Muscle of back (tissue), 13 donors: ENCODE measurements at places on chromosomes 16 and 17. TPM values are rescaled to one million over a fixed set of nuclear protein-coding genes. Genes with fewer than 3 reads are reported as not detected.

GRCh38 chr17:61208301-61209105 lies 191.1 kb upstream of the TBX2 start:
- DNase-seq = peak; percentile 73

DNA sequence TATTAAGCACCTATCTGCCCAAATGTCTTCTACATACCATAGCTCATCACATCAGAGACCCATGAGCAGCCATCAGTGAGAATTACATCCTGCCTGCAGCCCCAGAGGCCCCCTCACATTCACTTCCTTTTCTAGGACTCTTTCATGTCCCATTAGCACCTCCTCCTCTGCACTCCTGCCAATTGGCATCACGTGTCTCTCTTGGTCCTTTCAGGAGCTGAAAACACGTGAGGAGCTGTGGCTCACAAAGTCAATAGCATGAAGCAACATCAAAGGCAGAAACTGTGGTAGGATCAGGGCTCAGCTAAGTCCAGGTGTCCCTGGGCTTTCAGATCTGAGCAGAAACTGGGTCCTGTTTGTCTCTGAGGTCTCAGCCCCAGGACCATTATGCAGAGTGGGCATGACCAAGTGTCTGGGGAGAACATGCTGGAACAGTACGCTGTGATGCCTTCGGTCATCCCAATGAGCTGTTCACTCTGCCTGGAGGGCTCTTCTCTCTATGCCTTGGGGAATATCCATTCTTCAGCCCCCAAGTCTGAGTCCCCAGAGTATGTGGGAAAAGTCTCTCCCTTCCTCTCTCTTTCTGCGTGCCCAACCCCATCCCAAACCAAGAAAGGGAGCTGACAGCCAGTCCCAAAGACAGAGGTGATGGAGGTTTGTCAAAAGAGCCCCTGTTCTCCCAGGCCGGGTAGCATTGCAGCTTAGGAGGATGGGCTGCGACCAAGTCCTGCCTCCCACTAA lies 457.0 kb upstream of the CDH5 start:
- DNase-seq = no peak

DNA sequence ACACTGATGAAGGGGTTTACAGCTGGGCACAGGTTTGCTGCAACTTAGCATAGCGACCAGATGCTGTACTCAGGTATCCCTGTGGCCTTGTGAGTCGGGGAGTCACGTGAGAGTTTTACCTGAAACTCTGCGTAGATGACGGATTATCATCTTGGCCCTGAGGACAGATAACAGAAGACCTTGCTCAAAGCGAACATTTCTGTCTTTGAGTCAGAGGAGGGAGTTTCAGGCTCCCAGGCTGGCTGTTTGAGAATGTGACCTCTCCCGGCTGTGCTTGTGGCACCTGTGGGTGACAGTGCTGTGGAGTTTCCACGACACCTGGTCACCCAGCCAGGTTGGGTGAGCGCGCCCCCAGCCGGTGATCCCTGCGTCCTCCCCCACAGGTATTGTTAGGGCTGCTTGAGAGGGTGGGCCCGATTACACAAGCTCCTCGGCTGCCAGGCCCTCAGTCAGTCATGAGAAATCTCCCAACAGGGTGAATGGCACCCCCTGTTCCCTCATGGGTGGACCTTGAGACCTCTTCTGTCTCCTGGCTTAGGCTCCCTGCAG lies 44.4 kb upstream of the CRISPLD2 start:
- no peak for DNase-seq

DNA sequence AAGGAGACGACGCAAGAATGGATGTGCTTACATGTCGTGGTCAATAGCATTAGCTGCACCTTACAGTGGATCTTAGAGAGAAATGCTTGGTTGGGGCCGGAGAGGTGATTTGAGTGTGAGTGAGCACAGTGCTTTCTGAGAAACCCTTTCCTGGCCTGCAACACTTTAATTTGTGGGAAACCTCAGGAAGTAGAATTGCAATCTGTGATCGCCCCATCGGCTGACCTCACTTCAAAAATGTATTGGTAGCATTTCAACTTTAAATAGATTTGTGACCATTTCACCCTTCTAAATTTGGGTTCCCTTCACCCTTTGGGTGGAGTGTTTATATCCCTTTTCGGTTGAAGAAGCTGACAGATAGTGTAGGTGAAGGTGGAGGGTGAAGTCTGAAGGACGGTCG lies 13.2 kb downstream of the PRKCB start:
- DNase-seq = no peak

DNA sequence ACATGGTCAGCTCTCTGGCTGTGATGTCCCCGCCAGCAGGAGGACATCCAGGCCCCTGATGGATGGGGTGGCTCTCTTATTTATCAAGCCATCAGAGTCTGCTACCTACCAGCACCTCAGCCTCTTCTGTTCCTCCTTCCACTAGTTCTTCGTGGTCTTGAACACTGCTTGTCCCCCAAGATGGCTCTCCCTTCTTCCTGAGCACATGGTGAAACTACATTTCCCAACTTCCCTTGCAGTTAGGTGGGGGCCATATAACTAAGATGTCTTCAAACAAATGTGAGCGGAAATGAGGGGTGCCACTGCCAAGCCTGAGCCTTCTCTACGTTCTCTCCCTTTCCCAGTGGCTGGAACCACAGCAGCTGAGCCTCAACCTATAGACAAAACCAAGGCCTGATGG lies 29.8 kb upstream of the CCDC182 start:
- DNase-seq = no peak

DNA sequence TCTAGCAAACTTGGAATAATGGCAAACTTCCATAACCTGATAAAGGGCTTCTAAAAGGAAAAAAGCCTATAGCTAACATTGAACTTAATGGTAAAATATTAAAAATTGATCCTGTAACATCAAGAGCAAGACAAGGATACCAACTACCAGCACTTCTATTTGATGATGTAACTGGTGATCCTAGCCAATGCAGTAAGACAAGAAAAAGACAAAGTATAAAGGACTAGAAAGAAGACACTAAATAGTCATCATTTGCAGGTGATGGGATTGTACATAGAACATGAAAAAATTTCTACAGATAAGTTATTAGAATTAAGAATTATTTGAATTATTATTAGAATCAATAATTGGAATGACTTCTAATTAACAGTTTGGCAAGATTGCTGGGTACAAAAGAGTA lies 37.0 kb downstream of the B9D1 start:
- no peak for DNase-seq

DNA sequence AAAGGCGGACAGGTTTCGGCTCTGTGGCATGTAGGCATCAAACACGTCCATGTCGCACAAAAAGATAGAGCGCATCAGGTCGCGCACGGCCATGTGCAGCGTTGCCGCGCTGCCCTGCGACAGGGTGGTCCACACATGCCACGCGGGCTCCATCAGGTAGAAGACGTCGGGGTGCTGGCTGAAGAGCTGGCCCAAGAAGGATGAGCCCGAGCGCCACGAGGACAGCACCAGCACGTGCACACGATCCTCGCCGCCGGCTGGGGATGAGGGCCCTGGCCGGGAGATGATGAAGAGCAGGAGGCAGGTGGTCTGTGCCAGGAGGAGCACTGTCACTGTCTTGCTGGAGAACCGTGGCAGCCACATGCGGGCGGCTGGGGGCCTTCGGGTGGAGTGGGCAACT lies 5.9 kb downstream of the CHST5 start:
- DNase-seq = no peak

DNA sequence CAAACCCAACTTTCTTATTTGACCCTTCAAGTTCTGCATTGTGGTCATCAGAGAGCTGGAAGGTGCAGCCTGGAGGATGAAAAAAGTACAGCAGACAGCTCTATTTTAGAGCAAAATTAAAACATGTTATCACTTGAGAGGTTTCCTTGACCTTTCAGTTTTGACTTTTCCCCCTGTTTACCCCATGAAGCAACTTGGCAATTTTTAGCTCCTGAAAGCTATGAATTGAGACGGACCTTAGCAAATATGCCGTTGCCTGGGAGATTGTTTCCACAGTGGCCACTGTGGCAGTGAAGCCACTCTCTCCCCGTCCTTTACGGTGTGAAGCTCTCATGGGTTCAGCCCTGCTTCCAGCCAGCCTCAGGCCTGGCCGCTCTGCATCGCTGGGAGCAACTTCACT lies 398.6 kb downstream of the CPPED1 start:
- no peak for DNase-seq

- peak; percentile 73 for DNase-seq
These were observed 3.0 kb downstream of the SECTM1 start for GRCh38 chr17:82330322-82331239.

DNA sequence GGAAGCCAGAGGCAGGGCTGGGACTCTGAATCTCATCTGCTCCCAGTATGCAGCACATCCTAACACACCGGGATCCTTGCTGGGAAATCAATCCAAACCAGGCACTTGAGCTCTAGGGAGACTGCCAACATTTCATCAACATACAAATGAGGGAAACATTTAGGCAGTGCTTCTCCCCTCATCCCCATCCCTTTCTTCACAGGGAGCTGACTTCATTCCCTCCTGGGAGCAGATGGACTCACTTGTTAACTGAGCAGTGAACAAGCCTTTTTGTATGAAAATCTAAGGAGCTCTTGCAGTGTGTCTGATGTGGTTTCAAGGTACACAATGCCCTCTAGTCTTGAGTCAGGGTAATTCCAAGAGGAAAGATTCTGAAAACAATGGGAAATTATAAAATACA lies 96.3 kb downstream of the TMEM114 start:
- DNase-seq = no peak

- peak; percentile 58 for DNase-seq
These were observed 4.2 kb downstream of the NR1D1 start for GRCh38 chr17:40095944-40096791.

DNA sequence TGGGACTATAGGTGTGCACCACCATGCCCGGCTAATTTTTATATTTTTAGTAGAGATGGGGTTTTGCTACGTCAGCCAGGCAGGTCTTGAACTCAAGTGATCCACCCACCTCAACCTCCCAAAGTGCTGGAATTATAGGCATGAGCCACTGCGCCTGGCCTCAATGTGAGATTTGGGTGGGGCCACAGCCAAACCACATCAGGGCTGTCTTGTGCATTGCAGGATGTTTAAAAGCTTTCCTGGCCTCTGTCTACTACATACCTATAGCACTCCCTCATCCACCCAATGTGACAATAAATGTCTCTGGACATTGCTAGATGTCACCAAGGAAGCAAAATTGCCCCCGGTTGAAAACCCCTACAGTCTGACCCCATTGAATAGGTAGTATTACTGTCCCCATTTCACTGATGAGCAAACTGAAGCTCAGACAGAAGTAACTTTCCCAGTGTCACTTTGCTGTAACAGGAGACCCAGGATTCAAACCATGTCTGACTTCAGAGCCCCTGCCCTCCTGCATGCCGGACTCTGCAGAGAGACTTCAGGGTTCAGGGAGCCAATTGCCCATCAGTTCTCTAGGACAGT lies 3.6 kb upstream of the MAP3K14 start:
- no peak for DNase-seq

GRCh38 chr17:77365584-77366186 lies 224.9 kb downstream of the SEC14L1 start:
- no peak for DNase-seq

- DNase-seq = no peak
These were observed 46.7 kb upstream of the PVALEF start for GRCh38 chr17:81118308-81119221.

GRCh38 chr17:73128496-73128895 lies 36.0 kb upstream of the SLC39A11 start:
- no peak for DNase-seq

The PMP22 gene
- 212 TPM for polyA plus RNA-seq

The COX4I1 gene
- 444 TPM for polyA plus RNA-seq

The WNK4 gene
- polyA plus RNA-seq = 1.3 TPM

The P2RX1 gene
- 2.4 TPM for polyA plus RNA-seq

The RNF222 gene
- polyA plus RNA-seq = 0.08 TPM
